ENCODE measurements at places on chromosomes 4 and X.

DNA sequence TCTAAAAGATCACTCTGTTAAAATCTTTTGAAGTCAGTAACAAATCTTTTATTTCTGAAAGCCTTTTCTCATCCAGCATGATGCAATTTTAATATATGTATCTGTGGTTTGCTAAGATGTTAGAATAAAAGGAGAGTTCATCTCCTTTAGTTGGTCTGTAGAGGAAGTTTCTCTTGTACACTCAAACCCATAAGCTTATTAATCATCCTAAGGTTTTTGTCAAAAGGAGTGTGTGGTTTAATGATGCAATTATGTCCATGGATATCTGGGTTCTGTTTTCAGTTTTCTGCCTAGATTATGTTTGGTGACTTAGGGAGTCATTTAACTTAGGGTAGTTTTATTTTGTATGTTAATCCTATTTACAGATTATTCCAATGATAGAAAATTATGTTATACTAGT, 52.1 kb upstream of the NDST4 start:
- no peak for DNase-seq

- no peak for DNase-seq
These were observed 433.9 kb upstream of the ATOH1 start for GRCh38 chr4:93394545-93395081.

DNA sequence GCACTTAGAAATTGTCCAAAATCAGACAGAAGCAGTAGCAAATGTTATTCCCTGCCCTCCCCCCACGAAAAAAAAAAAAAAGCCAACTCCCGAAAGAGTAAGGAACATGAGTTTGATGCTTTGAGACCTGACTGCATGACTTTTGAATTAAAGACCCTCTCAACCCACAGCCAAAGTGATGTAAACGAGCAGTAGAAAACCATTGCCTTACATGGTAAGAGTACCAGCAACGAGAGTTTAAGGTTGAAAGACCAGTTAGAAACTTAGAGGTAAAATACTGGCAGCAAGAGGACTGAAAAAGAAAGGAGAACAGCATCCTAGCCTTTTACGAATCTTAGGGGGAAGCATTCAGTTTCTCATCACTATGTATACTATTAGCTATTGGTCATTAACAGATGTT, 10.0 kb upstream of the ANXA10 start:
- DNase-seq: no peak

DNA sequence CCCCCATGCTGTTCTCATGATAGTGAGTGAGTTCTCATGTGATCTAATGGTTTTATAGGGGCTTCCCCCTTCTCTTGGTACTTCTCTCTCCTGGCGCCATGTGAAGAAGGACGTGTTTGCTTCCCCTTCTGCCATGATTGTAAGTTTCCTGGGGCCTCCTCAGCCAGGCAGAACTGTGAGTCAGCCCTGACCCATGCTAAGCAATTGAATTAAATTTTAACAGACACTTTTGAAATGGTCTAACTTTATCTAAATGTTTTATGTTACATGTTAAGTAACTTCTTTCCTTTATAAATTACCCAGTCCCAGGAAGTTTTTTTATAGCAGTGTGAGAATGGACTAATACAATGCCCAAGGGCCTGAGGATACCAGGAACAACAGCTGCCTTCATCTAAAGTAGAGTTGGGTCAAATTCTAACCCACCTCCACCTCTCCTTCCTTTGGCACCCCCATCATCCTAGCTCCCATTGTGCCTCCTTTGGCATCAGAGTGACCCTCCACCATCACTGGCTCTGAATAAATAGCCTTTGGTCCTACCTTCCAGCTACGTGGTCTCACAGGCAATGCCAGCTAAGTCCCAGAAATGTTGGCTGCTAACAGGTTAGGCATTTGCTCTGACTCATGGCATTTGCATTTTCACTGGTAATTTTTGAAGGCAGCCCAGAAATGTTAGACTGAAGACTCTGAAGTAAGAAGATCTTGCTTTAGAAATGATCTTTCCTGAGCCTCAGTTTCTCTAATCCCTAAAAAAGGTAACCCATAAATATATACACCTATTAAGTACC, 182.1 kb downstream of the MOSPD2 start:
- no peak for DNase-seq

GRCh38 chrX:150352114-150352513, 11.0 kb upstream of the MAMLD1 start:
- DNase-seq: no peak

GRCh38 chr4:183445097-183445428, 627 bp downstream of the CDKN2AIP start:
- DNase-seq: no peak

GRCh38 chr4:18463987-18464559, 442.5 kb upstream of the LCORL start:
- no peak for DNase-seq

DNA sequence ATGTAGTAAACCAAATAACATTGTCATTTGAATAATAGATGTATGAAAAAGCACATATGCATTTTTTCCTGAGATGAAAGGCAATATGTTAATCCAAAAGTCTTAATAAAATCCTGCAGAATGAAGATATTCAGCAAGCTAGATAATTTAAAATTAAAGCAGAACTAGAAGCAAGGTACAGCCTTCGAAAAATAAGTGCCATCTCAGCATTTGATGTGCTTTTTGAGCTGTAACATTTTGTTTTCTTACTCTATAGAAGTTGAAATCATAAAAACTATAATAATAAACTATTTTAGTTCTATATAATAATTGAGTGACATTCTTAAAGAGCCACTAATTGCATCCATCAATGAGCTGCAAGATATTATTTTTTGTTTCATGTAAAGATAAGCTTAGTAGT, 410.4 kb upstream of the TRAM1L1 start:
- DNase-seq: no peak

DNA sequence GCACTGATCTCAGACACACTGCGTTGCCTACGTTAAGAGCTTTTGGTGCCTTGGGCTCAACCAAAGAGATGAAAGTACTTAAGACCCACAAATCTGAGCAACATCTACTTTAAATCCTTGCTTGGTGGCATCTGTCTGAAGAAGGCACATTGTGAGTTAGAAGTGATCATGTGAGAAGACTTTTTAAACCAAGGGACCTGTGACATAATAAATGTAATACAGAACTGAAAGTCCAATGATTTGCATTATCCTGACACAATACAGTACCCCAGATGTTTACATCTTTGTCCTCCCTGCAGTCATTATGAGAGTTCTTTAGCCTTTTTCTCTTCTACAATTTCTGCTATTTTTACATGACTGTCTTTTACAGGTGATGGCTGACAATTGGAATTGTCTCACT, 96.7 kb upstream of the FTHL17 start:
- DNase-seq: no peak

GRCh38 chr4:16887887-16888286, 10.6 kb downstream of the LDB2 start:
- no peak for DNase-seq

DNA sequence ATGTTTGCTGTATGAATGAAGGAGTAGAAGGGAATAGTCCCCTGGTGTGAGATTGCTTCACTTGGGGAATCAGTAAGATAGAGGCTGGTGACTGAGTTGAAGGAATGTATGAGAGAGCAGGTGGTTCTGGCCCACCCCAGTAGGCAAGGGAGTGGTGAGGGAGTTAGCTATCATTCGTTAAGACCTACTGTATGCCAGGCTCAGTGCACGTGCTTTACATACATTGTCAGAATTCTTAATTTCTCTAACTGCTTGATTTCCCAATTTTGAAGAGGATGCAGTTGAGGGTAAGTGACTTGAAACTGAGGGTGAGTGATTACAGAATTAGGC, 700 bp downstream of the VMA21 start:
- peak; percentile 15 for DNase-seq

DNA sequence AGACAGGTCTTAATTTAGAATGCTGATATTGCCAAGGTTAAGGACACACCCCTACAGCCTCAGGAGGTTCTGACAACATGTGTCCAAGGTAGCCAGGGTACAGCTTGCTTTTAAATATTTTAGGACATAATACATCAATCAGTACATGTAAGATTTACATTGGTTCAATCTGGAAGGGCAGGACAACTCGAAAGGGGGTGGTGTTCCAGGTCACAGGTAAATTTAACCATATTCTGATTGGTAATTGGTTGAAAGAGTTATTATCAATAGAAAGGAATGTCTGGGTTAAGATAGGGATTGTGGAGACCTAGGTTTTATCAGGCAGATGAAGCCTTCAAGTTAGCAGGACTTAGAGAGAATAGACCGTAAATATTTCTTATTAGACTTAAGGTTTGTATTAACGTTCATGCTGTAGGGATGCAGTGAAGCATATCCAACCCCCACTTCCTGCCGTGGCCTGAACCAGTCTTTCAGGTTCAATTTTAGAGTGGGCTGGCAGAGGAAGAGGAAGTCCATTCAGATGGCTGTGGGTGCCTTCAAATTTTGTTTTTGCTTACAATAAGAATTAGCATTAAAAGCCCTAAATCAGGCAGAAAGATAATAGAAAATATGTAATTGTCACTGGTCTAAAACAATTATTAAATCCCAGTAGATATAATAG, 136.5 kb upstream of the GALNTL6 start:
- no peak for DNase-seq

DNA sequence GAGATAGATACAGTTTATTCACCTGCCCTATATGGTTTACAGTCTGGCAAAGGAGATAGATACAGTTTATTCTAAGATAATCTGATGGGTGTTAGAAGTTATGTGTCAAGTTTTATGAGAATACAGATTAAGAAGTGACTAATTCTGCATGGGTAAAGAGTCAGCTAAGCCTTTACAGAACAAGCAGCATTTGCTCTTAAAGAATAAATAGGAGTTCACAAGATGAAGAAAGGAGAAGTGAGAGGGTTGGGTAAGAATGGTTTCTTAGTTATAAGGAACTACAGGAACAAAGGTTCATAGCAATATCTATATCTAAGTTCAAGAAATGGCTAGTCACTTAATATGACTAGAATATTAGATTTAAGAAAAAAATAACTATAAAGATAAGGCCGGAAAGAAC, 47.6 kb downstream of the THOC2 start:
- DNase-seq: no peak

- no peak for DNase-seq
These were observed 45.8 kb upstream of the ARSJ start for GRCh38 chr4:114025176-114025777.

DNA sequence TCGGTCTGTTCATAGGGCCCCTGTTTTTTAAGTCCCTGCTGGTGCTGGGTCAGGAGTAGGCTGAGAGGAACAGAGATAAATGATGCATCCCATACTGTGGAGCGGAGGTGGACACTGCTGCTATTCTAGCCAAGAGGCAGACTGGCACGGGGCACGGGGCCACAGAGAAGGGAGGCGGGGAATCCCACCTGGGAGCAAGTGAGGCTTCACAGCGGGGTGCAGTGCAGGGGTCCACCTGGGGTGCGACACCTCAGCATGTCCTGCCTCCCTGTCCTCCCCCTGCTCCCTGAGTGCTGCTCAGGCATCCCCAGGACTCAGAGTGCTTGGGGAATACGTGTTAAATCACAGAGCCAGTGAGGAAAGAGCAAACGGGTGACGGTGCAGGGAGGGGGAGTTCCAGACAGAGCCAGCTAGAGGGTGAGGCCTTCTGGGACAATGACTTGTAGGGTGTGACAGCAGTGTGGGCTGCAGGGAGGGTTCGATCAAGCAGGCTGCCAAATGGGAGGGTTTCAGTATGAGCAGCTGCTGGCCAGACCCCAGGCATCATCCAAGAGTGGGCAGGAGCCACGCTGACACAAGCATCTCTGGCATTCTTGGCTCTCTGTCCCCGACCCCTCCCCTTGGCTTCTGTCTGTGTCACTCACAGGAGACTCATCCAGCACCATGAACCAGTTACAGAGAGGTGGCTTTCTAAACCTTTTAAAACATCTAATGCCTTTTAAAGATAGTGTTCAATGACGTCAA, 13.7 kb upstream of the HTRA3 start:
- DNase-seq: no peak

GRCh38 chr4:155675709-155676429, 9.2 kb downstream of the GUCY1A1 start:
- DNase-seq: no peak

- DNase-seq: peak; percentile 65
These were observed 40.5 kb downstream of the AGA start for GRCh38 chr4:177401658-177402273.

DNA sequence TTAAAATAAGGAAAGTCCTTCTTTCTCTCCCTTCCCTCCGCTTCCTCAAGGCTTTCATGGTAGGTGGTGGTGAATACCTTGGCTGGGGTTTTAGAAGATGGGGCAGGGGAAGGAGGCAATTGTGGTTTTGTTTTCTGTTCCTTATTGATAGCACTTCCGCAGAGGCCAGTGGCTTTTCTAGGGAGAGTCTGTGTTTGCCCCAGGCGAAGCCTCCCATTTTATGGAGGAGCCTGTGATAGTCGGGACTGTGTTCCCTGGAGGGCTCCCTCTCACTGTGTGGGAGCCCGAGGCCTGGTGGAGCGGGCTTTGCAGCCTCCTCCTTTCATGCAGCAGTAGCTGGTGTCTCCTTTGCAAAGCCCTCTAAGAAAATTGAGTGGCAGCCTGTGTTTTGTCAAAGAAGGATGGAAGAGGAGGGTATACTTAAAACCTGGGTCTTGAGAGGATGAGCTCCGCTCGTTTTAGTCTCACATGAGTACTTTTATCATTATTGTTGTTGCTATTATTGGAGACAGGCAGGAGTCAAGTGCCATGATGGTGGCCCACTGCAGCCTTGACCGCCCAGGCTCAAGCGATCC, 29.8 kb upstream of the STOX2 start:
- no peak for DNase-seq

- no peak for DNase-seq
These were observed 36.6 kb upstream of the UGT2A1 start for GRCh38 chr4:69689599-69689998.

DNA sequence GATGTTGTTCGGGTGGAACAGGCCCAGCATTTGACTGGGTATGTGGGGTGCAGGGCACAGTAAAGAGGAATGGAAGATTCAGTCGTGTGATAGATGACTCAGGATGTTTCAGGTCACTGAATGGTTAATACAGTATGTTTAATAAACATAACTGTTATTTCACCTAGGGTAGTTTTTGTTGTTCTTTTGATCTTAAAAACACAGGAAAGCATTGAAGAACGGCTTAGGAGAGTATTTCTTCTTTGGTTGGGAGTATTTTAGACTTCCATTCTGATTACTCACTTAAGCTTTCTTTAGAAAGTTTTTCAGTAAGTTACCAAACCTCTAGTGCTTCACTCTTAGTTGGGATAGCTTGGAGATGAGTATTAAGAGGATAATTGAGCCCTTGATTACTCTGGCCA, 62.3 kb downstream of the STAG2 start:
- no peak for DNase-seq

GRCh38 chrX:123424546-123424945, 240.5 kb downstream of the GRIA3 start:
- no peak for DNase-seq

- DNase-seq: no peak
These were observed 321.9 kb upstream of the GIMD1 start for GRCh38 chr4:106690487-106690886.

GRCh38 chr4:53684136-53685130, 93.1 kb upstream of the LNX1 start:
- no peak for DNase-seq
